ENCODE measurements at places on chromosomes 4 and X.

DNA sequence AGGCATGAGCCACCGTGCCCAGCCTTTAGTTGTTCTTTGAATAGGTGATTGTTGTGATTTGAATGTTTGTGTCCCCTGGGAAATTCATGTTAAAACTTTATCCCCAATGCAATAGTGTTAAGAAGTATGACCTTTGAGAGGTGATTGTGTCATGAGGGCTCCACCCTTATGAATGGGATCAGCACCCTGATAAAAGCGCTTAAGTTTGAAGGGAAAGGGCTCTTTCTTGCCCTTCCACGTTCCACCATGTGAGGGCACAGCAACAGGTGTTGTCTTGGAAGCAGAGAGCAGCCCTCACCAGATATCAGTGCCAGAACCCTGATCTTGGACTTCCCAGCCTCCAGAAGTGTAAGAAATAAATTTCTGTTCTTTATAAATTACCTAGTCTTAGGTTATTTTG, 33.7 kb upstream of the RP2 start:
- DNase-seq: no peak

DNA sequence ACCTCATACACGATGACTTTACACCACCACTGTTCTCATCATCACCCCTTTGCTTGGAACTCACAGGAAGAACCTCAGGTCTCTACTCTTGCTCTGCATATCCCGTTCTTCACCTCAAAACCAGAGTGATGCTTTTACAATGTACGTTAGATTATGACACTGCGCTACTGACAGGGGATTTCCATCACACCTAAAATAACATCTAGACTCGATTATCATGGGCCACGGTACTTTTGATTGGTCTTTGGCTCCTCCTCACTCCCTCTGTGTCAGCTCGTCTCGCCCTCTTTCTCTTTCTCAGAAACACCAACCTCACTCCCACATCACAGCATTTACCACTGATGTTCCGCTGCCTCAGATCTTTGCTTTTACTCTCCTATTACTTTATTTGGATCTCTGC, 172.4 kb downstream of the TLL1 start:
- no peak for DNase-seq

DNA sequence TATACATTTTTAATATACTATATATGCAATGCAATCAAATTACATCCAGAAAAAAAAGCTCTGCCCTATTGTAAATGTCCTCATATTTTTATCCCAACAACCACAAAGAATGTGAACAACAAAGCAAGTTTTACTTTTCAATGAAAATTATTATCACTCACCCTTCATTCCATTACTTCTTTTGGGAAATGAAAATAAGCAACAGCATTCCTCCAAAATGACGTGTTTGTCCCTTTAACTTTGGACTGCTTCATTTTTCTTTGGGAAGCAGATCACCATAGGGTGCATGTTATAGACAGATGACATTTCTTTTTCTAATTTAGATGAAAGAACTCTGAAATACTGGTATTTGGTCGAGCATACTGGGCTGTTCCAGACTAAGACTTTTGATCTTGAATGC, 667.1 kb upstream of the BOD1L1 start:
- no peak for DNase-seq

- DNase-seq: no peak
Observed at GRCh38 chr4:8549352-8549931, 30.8 kb upstream of the GPR78 start.

DNA sequence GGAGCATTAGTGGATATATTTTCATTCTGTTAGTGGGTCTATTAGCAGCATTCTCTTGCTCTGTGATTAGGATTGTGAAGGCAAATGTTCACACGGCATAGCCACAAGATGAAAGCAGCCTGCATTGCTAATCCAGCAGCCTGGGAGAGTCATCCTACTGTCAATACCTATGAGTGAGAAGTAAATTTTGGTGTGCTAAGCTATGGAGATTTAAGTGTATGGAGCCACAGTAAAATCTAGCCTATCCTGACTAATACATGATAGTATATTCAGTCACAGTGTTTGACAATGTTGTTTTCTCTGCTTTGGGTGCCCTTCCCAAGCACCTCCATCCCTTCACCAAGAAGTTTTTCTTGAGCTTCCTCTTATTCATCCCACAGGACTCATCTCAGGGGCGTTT, 47.2 kb upstream of the TMPRSS11F start:
- DNase-seq: no peak

- DNase-seq: no peak
Observed at GRCh38 chrX:69469975-69470374, 34.2 kb upstream of the NALF2 start.

- DNase-seq: no peak
Observed at GRCh38 chr4:124749421-124749820, 36.9 kb upstream of the ANKRD50 start.

- no peak for DNase-seq
Observed at GRCh38 chr4:849478-850175, 23.7 kb upstream of the CPLX1 start.

DNA sequence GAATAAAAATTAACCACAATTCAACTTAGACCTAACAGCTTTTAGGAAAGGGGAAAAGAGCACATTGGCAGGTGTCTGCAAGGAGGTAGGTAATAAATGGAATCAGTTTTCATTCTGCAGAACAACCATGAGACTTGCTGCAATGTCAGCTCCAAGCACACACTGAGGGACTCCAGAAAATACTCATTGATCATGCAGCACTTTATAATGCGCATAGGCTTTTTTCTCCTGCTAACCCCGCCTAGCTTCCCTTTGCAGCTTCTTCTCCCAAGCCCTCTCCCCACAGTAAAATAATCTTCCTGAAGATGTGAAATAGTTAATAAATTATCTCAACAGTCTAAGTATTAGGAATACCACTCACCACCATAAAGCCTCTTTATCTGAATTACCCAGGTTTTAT, 36.9 kb downstream of the ANKRD17 start:
- no peak for DNase-seq

- no peak for DNase-seq
Observed at GRCh38 chr4:5504486-5504885, 203.9 kb downstream of the EVC2 start.

GRCh38 chr4:146371812-146372211, 149.9 kb downstream of the SLC10A7 start:
- no peak for DNase-seq

DNA sequence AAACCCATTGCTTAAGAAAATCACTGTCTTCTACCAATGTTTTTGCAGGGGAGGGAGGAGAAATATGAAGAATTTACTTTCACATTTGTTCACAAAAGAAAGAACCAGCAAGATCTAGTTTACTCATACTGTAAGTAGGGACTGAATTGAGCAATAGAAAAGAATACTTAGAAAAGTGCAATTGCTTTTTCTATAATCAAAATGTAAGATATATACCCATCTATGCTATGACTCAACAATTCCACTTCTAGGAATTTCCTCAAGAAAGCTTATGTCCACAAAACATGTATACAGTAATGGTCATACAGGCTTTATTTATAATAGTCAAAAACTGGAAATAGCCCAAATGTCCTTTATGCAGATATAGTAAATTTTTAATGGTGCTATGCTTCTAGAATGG, 196.4 kb downstream of the LRBA start:
- DNase-seq: no peak

- DNase-seq: no peak
Observed at GRCh38 chr4:175385797-175386196, 426.3 kb downstream of the GPM6A start.

- DNase-seq: no peak
Observed at GRCh38 chr4:68581383-68582338, 5.5 kb upstream of the UGT2B17 start.

GRCh38 chrX:78029663-78030062, 60.2 kb upstream of the PGAM4 start:
- DNase-seq: no peak

- DNase-seq: no peak
Observed at GRCh38 chr4:38387348-38387747, 276.7 kb upstream of the KLF3 start.

- DNase-seq: no peak
Observed at GRCh38 chrX:41758401-41758800, 34.4 kb downstream of the GPR82 start.

DNA sequence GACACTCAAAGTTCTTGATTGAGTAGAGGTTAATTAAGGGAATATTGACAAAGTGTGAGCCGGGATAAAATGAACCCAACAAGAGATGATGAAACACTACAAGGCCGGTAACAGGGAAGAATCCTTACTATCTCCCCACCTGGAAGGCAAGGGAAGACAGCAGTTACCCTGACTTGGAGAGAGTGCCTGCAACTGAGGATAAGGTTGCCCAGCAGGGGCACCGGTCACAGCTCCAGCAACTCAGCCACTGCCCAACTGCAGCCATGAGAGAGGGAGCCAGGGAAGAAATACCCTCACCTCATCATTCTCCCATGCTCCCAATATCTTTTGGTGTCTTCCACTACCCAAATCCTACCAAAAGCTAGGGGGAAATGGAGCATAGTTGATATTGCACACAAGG, 212.7 kb downstream of the KCTD8 start:
- no peak for DNase-seq

DNA sequence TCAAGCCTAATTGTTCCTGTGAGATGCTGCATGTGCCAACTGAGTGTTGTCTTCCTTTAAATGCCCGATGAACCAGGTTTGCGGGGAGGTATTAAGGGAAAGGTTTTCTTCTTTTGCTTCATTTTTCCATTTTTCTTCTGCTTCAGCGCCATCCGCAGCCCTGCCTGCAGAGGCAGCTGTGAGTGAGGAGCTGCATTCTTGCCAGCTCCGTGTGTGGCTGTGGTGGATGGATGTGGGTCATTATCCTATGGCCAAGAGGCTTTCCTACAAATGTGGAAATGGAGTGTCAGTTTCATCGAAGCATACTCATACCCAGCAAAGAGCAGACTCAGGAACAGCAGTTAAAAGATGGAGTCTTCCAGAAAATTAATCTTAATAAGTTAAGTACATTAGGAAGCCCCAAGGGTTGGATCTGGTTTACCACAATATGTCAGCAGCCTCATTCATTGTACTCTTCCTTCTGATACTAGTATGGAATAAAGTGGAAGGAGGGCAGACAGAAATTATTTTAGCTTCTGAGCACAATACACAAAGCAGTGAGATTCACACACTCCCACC, 37.6 kb downstream of the TNIP3 start:
- no peak for DNase-seq

DNA sequence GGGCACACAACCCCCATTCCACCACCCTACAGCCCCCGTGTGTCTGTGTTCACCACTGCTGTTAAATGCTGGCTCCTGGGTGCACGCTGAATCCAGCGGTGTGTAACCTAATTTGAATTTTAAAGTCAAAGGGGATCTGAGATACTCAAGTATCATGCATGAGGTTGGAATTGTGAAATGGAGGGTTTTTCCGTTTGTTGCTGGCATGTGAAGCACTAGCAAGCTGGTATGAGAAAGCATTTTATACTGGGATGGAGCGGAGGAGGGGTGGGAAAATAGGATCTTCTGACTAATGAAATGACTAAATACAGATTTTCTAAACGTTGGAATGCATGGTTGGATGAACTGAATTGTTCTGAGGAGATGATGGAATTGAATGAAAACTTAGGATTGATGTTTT, 36.9 kb upstream of the FAT1 start:
- no peak for DNase-seq

DNA sequence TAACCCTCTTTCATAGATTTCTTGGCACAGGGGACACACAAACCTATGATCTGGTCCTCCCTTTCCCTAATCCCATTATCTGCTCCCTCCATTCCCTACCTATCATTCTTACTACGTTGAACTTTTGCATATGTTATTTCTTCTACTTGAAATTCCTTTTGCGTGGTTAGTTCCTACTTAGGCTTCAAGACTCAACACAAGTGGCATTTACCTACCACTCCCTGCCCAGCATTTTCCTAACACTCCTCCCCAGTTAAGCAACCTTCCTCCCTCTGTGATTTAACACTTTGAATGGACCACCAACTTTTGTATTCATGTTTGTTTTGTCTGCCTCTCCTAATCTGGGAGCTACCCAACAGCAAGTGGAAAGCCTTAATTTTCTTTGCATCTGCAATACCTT, 1113.7 kb downstream of the STIM2 start:
- no peak for DNase-seq

DNA sequence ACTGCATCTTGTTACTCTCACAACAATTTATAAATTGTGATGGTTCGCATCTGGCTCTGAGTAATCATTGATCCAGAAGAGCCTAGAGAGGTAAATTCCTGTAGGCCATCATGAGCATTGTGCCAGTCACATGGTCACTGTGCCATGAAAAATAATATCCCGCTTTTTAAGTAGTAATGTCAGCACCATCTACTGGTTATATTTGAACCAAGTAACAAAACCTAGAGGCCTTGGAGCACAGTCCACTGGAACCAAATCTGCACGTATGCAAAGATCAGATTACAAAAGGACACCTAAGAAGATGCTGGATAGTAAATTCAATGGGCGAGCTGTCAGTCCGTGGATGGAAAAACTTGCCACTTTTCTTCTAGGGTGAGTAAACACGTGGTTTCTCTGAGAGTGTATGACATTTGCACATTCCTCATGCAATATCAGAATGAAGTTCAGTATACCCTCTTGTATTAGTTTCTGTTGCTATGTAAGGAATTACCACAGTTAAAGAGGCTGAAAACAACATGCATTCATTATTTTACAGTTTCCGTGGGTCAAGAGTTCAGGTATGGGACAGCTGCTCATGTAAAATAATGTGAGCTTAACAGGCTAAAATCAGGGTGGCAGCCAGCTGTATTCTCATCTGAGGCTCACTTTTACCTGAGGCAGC, 26.8 kb downstream of the FAM114A1 start:
- DNase-seq: no peak

DNA sequence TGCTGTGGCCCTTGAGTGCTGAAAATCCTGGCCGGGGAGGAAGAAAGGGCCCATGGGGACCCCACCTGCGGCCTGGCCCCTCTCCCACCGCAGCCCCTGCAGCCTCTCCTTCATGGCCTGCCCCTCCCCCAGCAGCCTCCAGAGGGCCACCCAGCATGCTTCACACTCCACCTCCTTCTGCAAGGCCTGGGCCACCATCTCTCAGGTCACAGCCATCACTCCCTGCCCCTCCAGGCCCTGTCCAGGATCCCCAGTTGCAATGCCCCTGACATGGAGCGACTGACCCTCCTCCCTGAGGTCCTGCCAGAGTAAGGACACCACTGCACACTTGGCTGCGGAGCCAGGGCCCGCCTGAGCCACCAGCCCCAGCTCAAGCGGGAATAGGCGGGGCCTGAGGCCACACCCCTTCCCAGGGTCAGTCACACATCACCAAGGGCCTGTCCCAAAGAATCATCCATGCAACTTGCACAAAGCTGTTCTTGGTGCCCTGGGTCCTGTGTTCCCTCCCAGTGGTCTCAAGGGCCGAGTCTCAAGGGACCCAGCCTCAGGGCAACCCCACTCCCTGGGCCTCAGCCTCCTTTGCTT, 32.9 kb downstream of the CCNQ start:
- DNase-seq: no peak

GRCh38 chr4:112593438-112594133, 43.1 kb downstream of the ZGRF1 start:
- DNase-seq: no peak

- DNase-seq: no peak
Observed at GRCh38 chr4:121177246-121178137, 13.4 kb upstream of the TNIP3 start.

GRCh38 chr4:108141213-108141950, 27.4 kb downstream of the LEF1 start:
- DNase-seq: no peak
